Hematopoietic multipotent progenitor cell treated with erythropoietin and hydrocortisone succinate and interleukin-3 and kit ligand, for 15 days (in vitro differentiated cells): ENCODE measurements at places on chromosomes 6 and 20.

DNA sequence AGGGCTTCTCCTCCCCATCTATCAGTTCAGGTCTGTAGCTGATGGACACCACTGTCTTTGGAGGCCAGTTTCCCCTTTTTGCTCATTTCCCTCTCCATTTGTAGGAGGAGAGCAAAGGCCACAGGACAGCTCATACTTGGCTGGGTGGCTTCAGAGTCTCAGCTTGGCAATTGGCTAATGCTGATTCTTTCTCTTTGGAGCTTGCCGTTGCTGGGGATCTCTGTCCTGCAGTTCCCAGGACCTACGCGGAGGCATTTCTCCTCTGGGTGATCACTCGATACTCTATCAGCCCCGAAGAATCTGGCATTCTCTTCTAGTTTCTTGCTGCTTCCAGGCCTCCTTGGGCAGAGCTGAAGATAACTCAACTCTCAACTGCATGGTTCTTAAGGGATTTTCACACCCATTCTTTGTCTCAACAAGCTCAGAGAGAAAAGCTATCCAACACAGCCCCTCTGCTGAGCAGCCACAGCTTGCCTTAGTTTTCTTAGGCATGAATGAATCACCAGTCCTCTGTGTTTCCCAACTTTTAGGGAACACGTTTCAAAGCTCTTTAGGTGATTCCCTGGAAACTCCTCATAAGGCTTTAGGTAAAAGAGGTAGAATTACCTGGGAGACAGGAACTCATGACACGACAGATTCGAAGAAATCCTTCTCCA is 19.2 kb upstream of the SSR1 start:
- DNase-seq = no peak

DNA sequence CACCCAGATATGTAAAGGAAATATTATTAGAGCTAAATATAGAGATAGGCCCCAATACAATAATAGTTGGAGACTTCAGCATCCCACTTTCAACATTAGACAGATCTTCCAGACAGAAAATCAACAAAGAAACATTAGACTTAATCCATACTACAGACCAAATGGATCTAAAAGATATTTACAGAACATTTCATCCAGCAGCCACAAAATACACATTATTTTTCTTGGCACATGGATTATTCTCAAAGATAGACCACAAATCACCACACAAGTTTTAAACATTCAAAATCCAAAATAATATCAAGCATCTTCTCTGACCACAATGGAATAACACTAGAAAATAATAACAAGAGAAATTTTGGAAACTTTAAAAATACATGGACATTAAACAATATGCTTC is 1159.1 kb upstream of the CITED2 start:
- no peak for DNase-seq

DNA sequence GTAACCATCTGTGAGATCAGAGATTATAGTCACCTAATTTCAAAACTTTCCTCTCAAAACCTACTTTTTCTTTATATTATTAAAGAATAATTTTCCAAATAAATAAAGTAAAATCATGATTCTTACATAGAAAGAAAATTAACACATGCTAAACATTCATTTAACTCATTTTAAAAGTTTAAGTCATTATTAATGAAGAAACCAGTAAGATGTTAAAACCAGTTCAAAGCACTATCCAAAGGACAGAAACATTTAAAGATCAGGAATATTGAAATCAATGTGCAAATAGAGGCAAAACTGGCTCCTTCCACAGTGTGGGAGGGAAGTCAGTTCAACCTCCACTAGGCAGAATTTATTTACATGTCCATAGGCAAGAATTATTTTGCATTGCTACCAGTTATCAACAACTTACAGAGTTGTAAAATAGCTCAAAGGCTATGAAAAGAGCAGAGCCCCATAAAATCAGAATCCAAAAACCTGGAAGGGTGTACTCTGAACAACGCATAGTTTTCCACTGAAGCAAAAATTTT is 146.9 kb downstream of the KHDC1L start:
- DNase-seq = no peak

- no peak for DNase-seq
These were observed 37.8 kb downstream of the ADGRF4 start for GRCh38 chr6:47736083-47736700.

DNA sequence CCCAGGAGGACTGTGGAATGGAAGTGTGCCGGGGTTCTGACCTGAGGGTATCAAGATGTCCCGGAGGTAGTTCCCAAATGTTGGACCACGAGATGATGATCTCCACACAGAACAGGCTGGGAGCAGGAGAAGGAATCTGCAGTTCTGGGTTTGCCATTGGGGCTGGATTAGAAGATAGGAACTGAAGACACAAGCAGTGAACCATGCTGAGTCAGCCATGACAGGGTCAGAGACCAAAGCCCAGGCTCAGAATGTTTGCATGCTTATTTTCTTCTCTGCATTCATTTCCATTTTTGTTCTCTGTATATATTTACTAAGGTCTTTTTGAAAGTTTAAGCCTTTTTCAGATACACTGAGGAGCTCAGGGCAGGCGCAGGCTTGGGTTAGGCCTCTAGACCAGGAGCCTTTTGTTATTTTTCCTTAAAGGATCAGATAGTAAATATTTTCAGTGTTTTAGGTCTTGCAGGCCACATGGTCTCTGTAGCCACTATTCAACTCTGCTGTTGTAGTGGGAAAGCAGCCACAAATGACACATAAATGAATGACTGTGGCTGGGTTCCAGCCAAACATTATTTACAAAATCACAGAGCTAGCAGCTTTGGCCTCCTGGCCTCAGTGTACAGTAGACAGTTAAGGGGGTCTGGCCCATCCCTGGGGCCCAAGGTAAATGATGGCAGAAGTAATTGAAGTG is 28.5 kb downstream of the SLC35D3 start:
- no peak for DNase-seq
